ENCODE measurements at places on chromosomes 5 and 9. TPM values are rescaled to one million over a fixed set of nuclear protein-coding genes. Genes with fewer than 3 reads are reported as not detected.
A peak's percentile ranks its signal among the peaks of the same experiment; 100 is the strongest.

GRCh38 chr5:141705469-141705868 is 23.4 kb upstream of the ARAP3 start:
- H3K27me3 ChIP-seq, result peaks cover 11% of the 10 kb centered on the region
- H3K36me3 ChIP-seq, result no peaks in the 10 kb centered on the region
- peaks cover 13% of the 10 kb centered on the region for H3K4me1 ChIP-seq
- no peak overlapping the region for H3K27ac ChIP-seq
- DNase-seq, result no peak
- no peak overlapping the region for H3K4me3 ChIP-seq

- no peaks in the 10 kb centered on the region for H3K27me3 ChIP-seq
- H3K4me1 ChIP-seq, result no peaks in the 10 kb centered on the region
- no peak for DNase-seq
- no peaks in the 10 kb centered on the region for H3K36me3 ChIP-seq
Observed at GRCh38 chr9:6132650-6133049, 83.0 kb upstream of the IL33 start.

GRCh38 chr5:130323804-130324454 is 419.7 kb downstream of the CHSY3 start:
- no peaks in the 10 kb centered on the region for H3K4me1 ChIP-seq
- no peaks in the 10 kb centered on the region for H3K27me3 ChIP-seq
- no peak overlapping the region for H3K4me3 ChIP-seq
- DNase-seq, result no peak

GRCh38 chr5:179616002-179616594 is 7.4 kb downstream of the HNRNPH1 start:
- peaks cover 32% of the 10 kb centered on the region for H3K36me3 ChIP-seq
- H3K27ac ChIP-seq, result no peak overlapping the region
- no peaks in the 10 kb centered on the region for H3K27me3 ChIP-seq
- H3K4me1 ChIP-seq, result peaks cover 59% of the 10 kb centered on the region

DNA sequence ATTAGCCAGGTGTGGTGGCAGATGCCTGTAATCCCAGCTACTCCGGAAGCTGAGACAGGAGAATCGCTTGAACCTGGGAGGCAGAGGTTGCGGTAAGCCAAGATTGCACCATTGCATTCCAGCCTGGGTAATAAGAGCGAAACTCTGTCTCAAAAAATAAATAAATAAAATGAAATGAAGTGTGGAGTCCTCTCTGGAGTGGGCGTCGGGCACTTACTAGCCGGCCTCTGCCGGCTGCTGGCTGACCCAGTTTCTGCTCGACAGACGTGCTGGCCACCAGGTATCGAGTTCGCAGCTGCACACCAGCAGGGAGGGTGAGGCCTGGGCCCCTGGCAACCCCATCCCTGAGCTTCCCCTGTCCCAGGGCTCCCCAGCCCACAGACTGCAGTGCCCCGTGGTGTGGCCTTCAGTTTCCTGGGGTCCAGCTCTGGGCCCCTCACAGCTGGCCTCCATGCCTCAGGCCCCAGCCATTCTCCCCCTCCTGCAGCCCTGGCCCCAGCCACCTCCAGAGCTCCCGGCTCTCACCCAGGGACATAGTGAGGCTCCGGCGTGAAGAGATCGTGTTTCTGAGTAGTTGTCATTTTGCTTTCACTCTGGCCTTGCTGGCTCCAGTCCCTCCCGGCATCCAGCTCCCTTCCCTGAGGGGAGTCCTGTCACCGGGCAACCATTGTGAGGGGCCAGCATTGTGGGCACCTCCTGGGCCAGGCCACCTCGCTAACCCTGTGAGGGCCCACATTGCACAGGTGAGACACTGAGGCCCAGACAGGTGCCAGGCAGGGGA is 3.8 kb upstream of the STPG3 start:
- H3K36me3 ChIP-seq, result peaks cover 17% of the 10 kb centered on the region
- no peaks in the 10 kb centered on the region for H3K27me3 ChIP-seq

DNA sequence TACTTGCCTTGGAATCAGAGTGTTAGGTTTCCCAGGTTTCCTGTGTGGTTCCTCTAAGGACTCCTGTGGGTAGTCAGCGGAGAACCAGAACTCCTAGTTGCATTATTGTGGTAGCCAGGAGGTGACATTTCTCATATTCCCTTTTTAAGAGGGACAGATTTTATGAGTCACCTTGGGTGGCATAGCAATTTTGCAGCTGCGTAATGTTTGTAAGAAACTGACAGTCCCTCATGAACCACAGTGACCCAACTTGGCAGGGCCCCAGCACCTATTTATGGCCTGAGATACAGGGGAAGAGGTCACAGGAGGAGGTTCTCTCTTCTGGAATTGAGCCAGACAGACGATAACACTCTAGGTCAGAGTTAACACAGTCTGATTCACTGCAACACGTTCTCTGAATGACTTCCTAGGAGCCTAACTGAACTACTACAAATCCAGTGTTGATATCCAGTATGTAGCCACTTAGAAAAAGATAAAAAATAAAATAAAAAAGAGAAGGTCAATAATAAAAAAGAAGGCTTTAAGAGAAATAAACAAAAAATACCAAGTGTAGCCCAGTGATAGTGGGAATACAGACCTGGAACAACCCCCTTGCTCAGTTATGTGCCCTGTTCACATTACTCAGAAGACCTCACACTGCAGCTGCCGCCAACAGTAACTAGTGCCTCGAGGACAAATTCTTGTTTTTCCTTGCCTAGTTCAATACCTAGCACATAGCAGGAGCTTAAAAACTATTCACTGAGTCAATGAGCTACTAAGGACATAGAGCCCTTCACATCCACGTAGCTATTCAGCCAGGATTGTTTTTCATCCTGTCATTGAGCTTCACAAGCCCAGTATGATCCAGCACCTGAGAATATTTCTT is 50.7 kb upstream of the VLDLR start:
- DNase-seq, result peak; percentile 93
- no peaks in the 10 kb centered on the region for H3K27me3 ChIP-seq
- peaks cover 28% of the 10 kb centered on the region for H3K4me1 ChIP-seq

GRCh38 chr5:163712011-163712410 is 206.6 kb downstream of the MAT2B start:
- H3K36me3 ChIP-seq, result no peaks in the 10 kb centered on the region
- H3K4me3 ChIP-seq, result no peak overlapping the region
- H3K27ac ChIP-seq, result no peak overlapping the region
- DNase-seq, result no peak
- H3K4me1 ChIP-seq, result no peaks in the 10 kb centered on the region

DNA sequence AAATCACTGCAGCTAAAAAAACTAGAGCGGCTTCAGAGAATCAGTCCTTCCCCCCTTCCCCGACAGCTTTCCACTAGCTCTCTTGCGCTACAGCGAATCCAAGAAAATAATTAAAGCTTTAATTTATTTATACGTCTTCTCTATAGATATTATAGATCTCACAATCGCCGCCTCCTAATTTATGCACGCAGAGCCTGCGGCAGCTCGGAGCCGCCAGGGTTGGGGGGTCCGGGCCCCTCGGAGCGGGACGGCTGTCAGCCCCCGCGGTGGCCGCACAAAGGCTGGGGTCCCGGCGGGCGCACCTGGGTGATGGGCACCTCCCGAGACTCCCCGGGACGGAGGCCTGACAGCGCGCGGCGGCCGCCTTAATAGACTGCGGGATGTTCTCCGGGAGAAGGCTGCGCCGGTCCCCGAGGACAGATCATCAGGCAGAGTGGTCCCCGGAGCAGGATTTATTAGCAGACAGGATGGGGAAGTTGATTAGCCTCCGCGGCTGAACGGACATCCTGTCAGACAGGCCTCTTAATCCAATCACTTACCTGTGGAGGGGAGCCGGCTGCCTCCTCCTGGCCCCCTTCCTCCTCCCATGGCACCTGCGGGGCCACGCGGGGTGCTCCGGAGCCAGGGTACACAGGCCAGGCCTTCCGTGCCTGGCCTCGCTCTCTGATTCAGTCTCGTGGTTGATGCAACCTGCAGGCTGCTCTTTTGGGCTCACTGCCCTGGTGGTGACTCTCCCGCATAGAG is 166.8 kb downstream of the MELK start:
- no peaks in the 10 kb centered on the region for H3K36me3 ChIP-seq
- no peaks in the 10 kb centered on the region for H3K4me1 ChIP-seq
- H3K4me3 ChIP-seq, result no peak overlapping the region
- no peak overlapping the region for H3K27ac ChIP-seq
- DNase-seq, result no peak
- H3K27me3 ChIP-seq, result no peaks in the 10 kb centered on the region

GRCh38 chr5:149951138-149951749 is 6.7 kb upstream of the PDE6A start:
- no peaks in the 10 kb centered on the region for H3K36me3 ChIP-seq
- H3K27me3 ChIP-seq, result no peaks in the 10 kb centered on the region
- no peaks in the 10 kb centered on the region for H3K4me1 ChIP-seq
- no peak overlapping the region for H3K4me3 ChIP-seq
- no peak for DNase-seq
- H3K27ac ChIP-seq, result no peak overlapping the region

GRCh38 chr9:91296354-91296753 is 65.4 kb downstream of the AUH start:
- H3K4me1 ChIP-seq, result peaks cover 7% of the 10 kb centered on the region
- DNase-seq, result no peak
- no peak overlapping the region for H3K27ac ChIP-seq
- peaks cover 52% of the 10 kb centered on the region for H3K36me3 ChIP-seq
- H3K27me3 ChIP-seq, result no peaks in the 10 kb centered on the region
- H3K4me3 ChIP-seq, result no peak overlapping the region

DNA sequence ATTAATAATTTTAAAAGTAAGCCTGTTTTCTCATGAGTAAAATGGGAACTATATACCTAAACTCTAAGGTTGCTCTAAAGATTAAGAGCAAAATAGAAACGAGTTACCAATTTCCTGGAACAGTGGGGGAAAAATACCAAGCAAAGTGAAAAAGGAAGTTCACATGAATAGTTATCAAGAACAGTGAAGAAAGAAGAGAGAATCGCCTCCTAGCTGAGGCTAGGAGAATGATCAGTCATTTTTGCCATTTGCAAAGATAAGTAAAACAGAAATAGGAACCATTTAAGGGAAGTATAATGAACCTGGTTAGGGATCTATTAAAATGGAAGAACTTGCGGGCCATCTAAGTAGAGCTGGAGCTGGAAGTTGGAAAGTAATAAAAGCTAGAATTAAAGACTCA is 50.7 kb downstream of the P4HA2 start:
- H3K4me1 ChIP-seq, result no peaks in the 10 kb centered on the region
- no peak overlapping the region for H3K4me3 ChIP-seq
- H3K27me3 ChIP-seq, result no peaks in the 10 kb centered on the region
- DNase-seq, result no peak

DNA sequence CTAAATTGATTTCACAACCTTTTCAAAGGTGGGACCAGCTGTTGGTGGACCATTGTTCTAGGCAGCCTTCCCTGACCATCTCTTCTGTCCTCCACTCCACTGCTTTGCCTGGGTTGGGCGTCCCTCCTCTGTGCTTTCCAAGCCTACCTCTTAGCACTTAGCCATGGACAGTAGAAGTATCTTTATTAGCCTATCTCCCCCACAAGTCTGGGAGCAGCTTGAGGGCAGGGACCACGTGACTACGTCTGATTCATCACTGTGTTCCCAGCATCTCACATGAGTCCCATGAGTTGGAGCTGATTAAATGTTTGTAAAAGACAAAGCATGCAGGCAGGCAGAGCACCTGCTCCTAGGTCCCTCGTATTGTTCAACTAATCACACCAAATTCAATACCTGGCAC is 20.9 kb downstream of the MORN5 start:
- no peaks in the 10 kb centered on the region for H3K27me3 ChIP-seq
- H3K27ac ChIP-seq, result no peak overlapping the region
- H3K4me1 ChIP-seq, result no peaks in the 10 kb centered on the region
- H3K4me3 ChIP-seq, result no peak overlapping the region
- no peak for DNase-seq

- no peak for DNase-seq
- no peak overlapping the region for H3K4me3 ChIP-seq
- no peaks in the 10 kb centered on the region for H3K4me1 ChIP-seq
- H3K27me3 ChIP-seq, result peaks cover 3% of the 10 kb centered on the region
Observed at GRCh38 chr5:168883281-168883741, 304.1 kb upstream of the PANK3 start.

- no peak overlapping the region for H3K27ac ChIP-seq
- H3K36me3 ChIP-seq, result no peaks in the 10 kb centered on the region
- H3K4me3 ChIP-seq, result peak overlapping the region; percentile 71
Observed at GRCh38 chr9:20623748-20624124, 1.4 kb upstream of the MLLT3 start.

DNA sequence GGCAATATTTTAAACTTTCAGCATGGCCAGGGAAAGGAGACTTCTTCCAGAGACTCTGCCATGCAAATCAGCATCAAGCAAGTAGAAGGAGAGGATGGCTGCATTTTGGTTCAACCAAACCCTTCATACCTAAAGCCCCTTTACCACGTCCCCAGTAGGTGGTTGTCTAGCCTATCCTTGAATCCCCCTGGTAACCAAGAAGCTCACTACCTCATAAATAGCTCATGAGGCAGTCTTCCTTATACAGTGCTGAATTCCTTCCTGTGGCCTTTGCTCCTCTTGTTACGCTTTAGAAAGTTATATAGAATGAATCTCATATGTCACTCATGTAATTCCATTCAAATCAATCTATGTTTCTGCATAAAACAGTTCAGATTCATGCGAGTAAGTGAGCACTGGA is 289.5 kb upstream of the SLC30A5 start:
- H3K36me3 ChIP-seq, result no peaks in the 10 kb centered on the region
- no peaks in the 10 kb centered on the region for H3K27me3 ChIP-seq
- H3K4me1 ChIP-seq, result peaks cover 44% of the 10 kb centered on the region
- H3K27ac ChIP-seq, result peak overlapping the region; percentile 81
- DNase-seq, result no peak
- no peak overlapping the region for H3K4me3 ChIP-seq

DNA sequence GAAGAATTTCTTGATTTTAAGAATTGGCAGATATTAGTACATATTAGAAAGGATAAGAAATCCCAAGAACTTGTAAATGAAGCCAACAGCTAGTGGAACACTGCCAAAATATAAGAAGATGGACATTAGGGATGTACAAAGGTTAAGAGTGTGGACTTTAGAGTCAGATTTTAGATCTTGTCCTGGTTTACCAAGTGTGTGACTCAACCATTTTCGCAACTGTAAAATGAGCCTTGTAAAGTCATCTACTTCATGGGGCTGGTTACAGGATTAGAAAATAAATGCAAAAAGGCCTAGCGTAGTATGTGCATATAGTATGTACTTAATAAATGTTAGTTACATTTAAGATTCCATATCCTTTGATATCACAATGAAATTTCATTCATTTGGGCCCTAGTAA is 260.0 kb downstream of the RAB3C start:
- no peak overlapping the region for H3K27ac ChIP-seq
- H3K4me1 ChIP-seq, result no peaks in the 10 kb centered on the region
- no peak overlapping the region for H3K4me3 ChIP-seq
- DNase-seq, result no peak

GRCh38 chr5:164688437-164688836 is 1183.0 kb downstream of the MAT2B start:
- H3K27me3 ChIP-seq, result no peaks in the 10 kb centered on the region
- H3K4me1 ChIP-seq, result no peaks in the 10 kb centered on the region

GRCh38 chr5:36459176-36460135 is 146.9 kb upstream of the SLC1A3 start:
- no peaks in the 10 kb centered on the region for H3K36me3 ChIP-seq
- no peaks in the 10 kb centered on the region for H3K4me1 ChIP-seq
- DNase-seq, result no peak
- no peak overlapping the region for H3K27ac ChIP-seq
- no peaks in the 10 kb centered on the region for H3K27me3 ChIP-seq

PCDHGB4 gene
- total RNA-seq, result 1.5 TPM

SLC6A18 gene
- not detected for total RNA-seq

PCDHGA2 gene
- total RNA-seq, result 1.2 TPM

GALNT12 gene
- total RNA-seq, result 0.32 TPM

BARHL1 gene
- not detected for total RNA-seq

KLHL3 gene
- 2.7 TPM for total RNA-seq

NOL6 gene
- total RNA-seq, result 32.7 TPM

ANKRD31 gene
- total RNA-seq, result 0.11 TPM

CTSV gene
- not detected for total RNA-seq

ATOX1 gene
- total RNA-seq, result 46.9 TPM

N4BP3 gene
- 2.9 TPM for total RNA-seq

IFNA21 gene
- total RNA-seq, result not detected

Measured in psoas muscle (tissue), 8 donors.